DMS 273 treated with DMSO at 0.1 percent for 48 hours (cell line): ENCODE measurements at places on chromosomes 3 and 15.

GRCh38 chr15:97684249-97684648, 276.3 kb upstream of the ARRDC4 start:
- DNase-seq = no peak

DNA sequence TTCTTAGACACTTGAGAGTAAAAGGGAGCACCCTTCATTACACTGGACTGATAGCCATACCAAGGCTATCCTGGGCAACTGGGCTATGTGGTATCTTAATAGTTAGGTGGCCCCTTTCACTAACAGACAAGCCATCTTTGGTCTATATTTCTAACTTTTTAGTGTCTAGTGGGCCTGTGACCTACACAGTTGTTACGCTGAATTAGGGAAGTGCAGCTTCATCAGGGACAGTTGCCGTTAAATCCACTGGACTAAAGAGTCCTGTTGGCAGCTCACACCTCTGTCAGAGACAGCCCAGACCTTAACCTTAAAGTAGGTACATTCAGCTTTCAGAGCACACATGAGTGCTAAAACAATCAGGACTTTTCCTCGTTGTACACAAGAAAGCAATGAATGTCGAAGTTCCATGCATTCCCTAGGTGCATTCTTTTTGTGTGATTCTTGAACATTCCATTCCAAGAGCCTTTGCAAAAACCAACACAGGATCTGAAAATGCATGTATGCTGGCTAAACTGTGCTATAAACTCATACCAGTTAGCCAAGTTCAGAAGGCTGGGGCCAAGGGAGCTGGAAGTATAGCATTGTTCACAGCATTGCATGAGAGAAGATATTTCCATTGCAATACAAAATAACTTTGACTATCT, 230.2 kb upstream of the EIF1B start:
- no peak for DNase-seq

GRCh38 chr3:123341-123740, 73.2 kb upstream of the CHL1 start:
- DNase-seq = no peak

DNA sequence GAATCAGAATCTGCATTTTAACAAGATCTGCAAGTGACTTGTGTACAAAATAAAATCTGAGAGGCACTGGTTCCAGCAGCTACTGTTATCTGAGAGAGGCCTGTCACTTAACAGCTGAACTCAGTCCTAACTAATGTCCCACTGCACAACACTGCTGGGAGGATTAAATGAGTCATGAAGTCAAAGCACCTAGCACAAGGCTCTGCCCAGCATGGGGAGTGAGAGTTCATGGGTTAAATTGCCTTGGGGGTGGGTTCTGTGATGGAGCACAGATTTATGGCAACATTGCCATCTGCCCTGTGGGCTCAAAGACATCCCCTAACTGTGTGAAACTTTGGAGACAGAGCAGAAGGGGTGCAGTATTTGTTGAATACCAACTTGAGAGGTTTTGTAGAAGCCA, 250.9 kb downstream of the PLCL2 start:
- DNase-seq = no peak

DNA sequence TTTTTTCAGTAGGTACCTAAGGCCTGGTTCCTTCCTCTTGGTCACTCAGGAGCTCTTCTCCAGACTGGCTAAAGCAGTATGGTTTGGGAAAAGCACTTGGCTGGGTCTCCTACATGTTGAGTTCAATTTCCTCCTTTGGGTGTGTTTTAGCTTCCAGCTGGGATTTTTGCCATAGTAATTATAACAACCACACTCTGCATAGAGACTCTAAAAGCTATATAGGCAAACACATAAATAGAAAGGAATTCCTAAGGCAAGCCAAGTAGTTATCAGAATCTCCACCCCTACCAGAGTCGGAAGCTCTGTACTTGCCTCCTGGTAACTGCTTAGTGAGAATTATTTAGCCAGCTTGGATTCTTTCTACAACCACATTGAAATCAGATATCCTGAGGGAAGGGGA, 48.6 kb downstream of the FOXL2 start:
- no peak for DNase-seq
